Spinal cord (tissue), 10 donors: ENCODE measurements at places on chromosomes 6 and 20. TPM values are rescaled to one million over a fixed set of nuclear protein-coding genes. Genes with fewer than 3 reads are reported as not detected.

DNA sequence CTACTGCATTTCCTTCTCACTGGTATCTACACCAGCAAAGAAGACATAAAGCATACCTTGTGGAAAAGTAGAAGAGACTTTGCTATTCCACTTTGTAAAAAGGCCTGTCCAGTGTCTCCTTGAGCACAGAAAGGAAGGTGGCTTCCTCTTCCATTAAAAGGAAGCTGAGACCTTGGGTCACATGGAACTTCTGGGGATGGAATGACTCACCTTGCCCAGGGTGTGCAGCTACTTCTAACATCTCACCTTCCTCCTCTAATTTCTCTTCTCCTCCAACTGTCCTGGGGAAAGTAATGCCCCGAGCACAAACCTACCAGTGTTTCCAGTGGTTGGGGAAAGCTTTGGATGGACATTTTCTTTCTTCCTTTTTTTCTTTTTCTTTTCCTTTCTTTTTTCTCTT, 848.8 kb upstream of the MAP3K7 start:
- no peak for DNase-seq

SLC17A1 gene
- total RNA-seq, result not detected

GRCh38 chr6:135909737-135910387, 58.4 kb downstream of the PDE7B start:
- peak; percentile 20 for DNase-seq

- DNase-seq, result no peak
These were observed 9.8 kb upstream of the PNISR start for GRCh38 chr6:99434702-99435530.

GRCh38 chr6:140744659-140745320, 1370.3 kb upstream of the CITED2 start:
- DNase-seq, result no peak

KCNB1 gene
- total RNA-seq, result 8.0 TPM

RBM12 gene
- total RNA-seq, result 73.9 TPM

WFDC10A gene
- not detected for total RNA-seq
